ENCODE measurements at places on chromosomes 13 and 19. TPM values are rescaled to one million over a fixed set of nuclear protein-coding genes. Genes with fewer than 3 reads are reported as not detected.

C19orf67 gene
- total RNA-seq = not detected

B3GNT8 gene
- total RNA-seq = 5.0 TPM

CABP5 gene
- not detected for total RNA-seq

CEBPA gene
- total RNA-seq = 0.63 TPM

LILRB2 gene
- not detected for total RNA-seq
